ENCODE measurements at places on chromosomes 3 and 15.
A peak's percentile ranks its signal among the peaks of the same experiment; 100 is the strongest.

DNA sequence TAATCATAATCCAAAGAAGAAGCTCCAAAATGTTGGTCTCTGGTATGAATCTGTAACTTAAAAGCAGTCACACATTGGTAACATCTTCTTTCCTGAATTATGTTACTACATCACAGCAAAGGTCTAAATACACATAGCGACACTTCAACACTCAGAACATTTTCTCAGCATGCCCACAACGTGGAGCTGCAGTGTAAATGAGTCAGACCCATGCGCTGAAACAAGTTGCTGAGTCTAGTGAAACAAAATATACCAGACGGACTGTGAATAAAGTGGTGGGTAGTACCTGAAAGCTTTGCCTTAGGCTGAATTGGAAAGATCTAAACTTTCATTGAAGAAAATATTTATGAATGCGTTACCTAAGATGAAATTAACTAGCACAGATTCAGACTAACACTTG, 33.2 kb upstream of the GOLGA8B start:
- no peak for DNase-seq

GRCh38 chr15:43762824-43763223, 13.9 kb downstream of the ELL3 start:
- DNase-seq, result no peak

GRCh38 chr15:88497109-88497765, 29.7 kb downstream of the MRPS11 start:
- no peak for DNase-seq

- no peak for DNase-seq
Measured at GRCh38 chr3:24641628-24642027, 147.0 kb upstream of the THRB start.

DNA sequence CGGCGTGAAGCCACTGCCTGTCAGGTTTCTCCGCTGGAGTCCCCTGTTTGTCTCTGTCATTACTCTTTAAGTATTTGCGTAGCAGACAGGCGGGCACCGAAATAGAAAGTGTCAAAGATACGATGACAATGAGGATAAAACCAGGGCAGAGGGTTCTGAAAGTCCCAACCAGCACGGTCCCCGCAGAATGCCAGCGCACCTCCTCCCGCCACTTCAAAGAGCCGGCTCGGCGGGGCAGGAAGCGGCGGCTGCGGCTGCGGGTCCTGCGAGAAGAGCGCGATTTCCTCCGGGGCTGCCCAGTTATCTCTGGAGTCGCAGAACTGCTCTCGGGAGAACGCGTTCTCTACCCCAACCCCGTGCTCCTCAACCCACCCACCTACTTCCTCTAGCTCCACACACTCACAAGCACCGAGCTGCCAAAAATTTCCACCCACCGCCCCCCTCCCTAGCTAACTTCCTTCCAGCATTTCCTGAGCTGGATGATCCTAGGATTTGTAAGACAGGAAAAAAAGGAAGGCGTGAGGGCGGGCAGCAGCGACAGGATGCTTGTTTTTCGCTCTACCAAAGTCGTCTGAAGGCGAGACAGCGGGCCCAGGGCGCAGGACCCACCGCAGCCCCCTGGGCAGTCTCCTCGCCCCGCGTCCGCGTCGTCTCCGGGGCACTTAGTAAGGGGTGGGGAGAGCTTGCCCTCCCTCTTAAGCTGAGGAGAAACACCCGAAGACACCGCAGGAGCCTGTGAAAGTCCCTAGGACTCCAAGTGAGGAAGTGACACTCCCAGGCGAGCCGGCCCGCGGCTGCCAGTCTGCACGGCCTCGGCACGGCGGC, at the start of gene ARHGAP31:
TSS of gene ARHGAP31 (plus strand) at position 513 of the 825 bp plus-strand sequence. CDS start 522 bp downstream, outside the sequence.
- DNase-seq, result peak; percentile 75

All from C1 segment of cervical spinal cord (tissue), 14 donors.